ENCODE measurements at places on chromosomes 5 and 9.

DNA sequence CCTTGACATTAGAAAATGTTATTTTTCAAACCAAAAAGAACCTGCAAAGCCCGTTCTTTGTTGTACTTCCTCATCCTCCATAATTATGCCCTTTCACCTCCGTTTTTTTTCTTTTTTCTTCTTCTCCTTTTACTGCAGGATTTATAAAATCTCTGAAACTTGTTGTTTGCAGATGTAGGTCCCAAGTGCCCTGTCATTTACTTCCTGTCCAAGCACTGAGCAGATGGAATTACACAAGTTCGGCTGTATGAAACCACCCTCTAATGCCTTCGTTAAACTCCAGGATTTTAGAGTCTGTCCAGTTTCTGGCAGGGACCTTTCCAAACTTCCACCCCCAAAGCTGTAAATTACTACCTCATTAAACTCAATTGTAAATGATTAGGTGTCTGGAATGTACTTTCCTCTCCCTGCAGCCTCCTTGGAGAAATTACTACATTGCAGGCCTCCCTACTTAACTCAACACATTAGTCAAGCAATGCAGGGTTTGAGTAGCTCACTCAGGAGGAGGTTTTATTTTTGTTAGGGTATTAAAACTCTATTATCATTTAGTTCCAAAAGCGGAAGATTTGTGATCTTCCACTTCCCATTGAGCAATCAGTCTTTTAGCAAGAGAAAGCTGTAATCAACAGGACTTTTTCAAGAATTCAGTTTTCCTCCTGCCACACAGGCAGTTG, 125.6 kb upstream of the LPAR1 start:
- no peak for DNase-seq

DNA sequence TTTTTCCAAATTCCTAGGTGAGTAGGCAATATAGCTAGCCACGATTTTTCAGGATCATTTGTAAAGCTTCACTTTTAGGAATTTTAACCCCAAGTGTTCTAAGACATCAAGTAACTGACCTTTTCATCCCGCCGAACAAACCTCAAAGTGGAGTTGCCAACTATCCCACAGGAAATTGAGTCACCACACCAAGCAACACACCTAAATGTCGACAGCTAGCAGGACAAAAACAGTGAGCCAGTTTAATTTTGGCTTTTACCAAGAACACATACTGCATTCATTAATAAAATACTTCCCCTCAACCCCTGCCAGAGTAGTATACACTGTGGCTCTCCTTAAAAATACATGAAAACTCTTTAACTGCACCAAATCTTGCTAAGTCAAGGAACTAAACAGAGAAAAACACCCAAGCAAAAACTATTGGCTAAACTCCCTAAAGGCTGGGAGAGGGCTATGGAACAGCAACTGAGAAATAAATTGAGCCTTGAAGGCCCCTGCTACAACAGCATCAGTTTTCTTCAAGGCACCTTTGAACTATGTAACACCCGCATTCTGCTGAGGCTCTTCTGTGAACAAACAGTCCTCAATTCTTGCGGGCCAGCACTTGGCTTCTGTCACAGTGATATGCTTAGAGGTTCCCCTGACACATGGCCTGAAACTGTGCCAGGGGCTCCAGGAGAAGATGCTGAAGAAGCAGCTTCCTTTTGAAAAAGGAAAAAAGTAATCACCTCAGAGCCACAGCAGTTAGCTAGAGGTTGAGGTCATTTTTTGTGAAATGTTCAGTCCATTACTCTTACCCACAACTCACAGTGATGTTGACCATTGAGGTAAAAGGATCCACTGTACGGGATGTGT, 459.6 kb downstream of the RAB3C start:
- no peak for DNase-seq

DNA sequence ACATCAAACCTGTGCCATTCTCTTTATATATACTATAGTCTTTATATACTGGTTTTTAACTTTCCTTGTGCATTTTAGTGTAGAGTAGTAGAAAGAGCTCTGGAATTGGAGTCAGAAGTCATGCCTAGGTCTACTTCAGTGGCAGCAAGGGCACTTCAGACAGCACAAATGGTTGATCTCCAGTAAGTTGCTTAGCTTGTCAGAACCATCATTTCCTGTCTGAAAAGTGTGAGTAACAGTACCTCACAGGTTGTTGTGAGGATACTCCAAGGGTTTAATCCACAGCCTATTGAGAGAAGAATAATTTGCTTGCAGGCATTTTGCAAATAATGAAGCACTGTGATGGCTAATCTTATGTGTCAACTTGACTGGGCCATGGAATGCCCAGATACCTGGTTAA, 95.8 kb upstream of the NR4A3 start:
- DNase-seq, result no peak

- no peak for DNase-seq
Measured at GRCh38 chr5:114332925-114333324, 28.9 kb upstream of the KCNN2 start.

GRCh38 chr9:33676746-33677505, 118.4 kb upstream of the PRSS3 start:
- no peak for DNase-seq

GRCh38 chr9:76351006-76351405, 43.2 kb downstream of the RFK start:
- no peak for DNase-seq

- DNase-seq, result no peak
Measured at GRCh38 chr9:98899408-98900056, 44.2 kb upstream of the COL15A1 start.

Measured in cortex of kidney (tissue), 1 donor.